ENCODE measurements at places on chromosomes 3 and 15.

- no peak for DNase-seq
Observed at GRCh38 chr15:58748040-58748851, 1.3 kb downstream of the ADAM10 start.

DNA sequence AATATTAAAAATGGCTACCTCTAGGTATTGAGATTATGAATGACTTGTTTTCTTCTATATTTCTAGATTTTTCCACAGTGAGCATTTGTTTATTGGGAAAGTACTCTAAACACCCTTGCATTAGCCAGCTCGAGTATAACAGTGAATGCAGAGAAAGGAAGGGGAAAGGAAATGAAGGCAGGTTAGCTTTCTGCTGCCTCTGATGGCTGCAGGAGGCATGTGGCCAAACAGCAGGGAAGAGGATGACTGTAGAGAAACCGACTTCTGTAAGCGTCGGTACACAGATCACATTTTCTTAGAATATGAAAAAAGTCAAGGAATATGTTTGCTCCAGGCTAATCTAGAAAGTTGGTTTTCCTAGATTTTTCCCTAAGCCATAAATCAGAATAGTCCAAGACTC lies 19.8 kb downstream of the GNB5 start:
- DNase-seq: no peak

DNA sequence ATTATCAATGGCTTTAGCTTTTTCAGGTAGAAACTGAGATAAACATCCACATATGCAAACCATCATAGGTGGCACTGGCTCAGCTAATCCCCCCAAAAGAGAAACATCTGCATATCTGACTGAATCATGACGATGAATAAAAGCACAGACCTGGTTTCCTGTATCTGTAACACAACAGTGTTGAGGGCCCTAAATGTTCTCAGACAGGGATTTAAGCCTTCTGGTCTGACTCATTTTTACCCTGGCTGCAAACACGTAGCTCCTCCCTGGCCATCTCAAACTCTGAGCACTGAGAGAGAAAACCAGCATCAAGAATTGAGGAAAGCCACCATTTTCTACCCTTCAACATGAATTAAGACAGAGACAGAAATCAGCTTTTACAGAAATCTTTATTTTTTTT lies 35.2 kb downstream of the GLB1 start:
- peak; percentile 49 for DNase-seq

- no peak for DNase-seq
Observed at GRCh38 chr3:159828542-159828943, 160.1 kb upstream of the IL12A start.

- no peak for DNase-seq
Observed at GRCh38 chr15:92343924-92344643, 49.6 kb upstream of the ST8SIA2 start.

DNA sequence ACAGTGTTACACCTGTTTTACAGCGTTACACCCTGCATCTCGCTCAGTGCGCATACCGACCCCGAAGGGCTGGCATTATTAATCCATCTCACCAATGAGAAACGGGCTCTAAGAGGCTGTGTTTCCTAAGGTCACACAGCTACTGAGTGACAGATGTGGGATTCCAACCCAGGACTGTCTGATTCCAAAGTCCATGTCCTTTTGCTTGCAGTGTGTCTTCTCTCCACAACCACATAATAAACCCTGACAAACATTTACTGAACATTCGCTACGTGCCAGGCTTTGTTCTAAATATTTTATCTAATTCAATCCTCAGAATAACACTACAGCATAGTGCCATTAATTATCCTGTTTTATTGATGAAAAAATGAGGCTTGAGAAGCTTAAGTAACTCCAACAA lies 79.1 kb downstream of the RAB11A start:
- no peak for DNase-seq

DNA sequence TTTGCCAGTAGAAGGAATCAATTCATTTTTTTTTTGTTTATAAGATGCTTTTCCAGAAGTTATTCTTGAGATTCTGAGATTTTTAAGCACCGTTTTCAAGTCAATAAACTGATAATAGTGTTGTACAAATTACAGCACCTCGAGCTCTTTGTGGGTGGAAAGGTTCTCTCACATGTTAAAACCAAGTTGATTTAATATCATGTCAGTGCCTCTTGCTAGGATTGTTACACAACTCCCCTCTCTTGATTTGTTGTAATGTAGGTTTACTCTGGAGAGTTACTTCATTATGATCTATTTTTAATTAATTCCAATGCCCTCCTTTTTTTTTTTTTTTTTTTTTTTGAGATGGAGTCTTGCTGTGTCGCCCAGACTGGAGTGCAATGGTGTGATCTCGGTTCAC lies 25.8 kb upstream of the UBXN7 start:
- DNase-seq: no peak

GRCh38 chr3:112804021-112804420 lies 42.6 kb downstream of the CD200R1L start:
- no peak for DNase-seq

- DNase-seq: peak; percentile 54
Observed at GRCh38 chr15:41917767-41918430, 24.0 kb upstream of the SPTBN5 start.

DNA sequence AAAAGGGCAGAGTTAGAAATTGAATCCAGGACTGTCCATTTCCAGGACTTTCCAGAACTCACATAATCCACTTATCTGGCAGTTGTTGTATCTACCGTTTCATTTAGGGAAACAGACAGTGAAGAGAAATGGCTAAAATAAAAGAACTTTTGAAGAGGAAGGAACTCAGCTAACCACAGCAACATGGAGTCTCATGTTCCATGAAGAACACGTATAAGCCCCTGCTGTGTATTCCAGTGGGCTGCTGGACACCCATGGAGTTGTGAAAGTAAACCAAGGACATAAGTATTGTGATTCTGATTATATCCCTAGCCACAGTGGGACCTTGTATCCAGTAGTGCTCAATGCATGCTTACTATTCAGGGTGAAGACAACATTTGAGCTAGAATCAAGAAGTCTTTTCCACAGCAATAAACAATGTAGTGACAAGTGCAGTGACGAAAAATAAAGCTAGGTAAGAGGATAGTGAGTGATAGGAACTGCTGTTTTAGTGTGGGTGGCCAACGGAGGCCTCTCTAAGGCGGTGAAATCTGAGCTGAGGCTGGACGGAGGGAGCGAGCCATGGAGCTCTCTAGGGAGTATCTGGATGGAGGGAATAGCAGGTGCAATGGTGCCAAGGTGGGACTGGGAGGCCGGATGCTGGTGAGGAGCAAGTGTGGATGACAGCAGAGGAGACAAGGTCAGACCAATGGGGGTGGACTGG lies 26.8 kb upstream of the TRH start:
- DNase-seq: no peak

GRCh38 chr3:109687626-109688025 lies 350.3 kb upstream of the DPPA4 start:
- DNase-seq: no peak

DNA sequence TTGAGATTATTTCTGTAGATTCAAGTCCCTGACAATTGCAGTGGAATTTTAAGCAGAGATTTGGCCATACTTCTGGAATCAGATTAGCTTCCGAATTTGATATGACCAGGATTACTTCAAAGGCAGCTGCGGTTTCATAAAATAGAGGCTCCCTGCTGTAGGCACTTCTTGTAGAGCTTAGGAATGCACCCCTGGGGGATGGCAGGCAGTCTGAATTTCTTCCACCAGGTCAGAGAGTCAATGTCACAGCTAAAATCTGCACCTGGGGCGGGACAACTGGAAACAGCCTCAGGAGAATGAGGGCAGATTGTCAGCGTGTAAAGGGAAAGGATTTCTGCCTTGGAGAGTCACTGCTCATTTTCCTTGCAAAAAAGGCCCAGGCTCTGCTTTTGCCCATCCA lies 182.6 kb downstream of the ARRDC4 start:
- no peak for DNase-seq

GRCh38 chr15:89428246-89428645 lies 68.1 kb downstream of the RHCG start:
- DNase-seq: no peak

- DNase-seq: no peak
Observed at GRCh38 chr15:58038426-58039078, 27.0 kb downstream of the ALDH1A2 start.

DNA sequence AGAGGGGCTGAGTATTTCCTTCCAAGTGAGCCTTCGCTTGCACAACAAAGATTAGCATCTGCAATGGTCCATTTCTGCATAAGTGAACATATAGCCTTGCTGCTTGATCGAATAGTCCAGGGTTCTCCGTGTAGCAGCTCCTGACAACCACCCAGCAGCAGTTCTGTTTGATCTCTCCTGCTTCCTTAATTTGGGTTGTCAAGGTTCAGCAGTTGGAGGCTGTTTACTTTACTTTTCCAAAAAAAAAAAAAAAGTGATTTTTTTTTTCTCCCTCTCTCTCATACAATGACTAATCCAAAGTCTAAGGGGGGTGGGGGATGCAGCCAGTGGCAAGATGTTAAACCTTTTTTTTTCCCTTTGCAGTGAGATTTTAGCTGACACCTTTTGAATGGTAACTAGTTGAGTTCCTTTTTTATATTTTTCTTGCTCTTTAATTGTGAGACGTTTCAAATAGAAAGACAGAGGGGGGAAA lies 3.6 kb downstream of the FOXP1 start:
- DNase-seq: no peak

GRCh38 chr3:173762501-173762900 lies 365.0 kb downstream of the NLGN1 start:
- no peak for DNase-seq

GRCh38 chr15:61501815-61502389 lies 272.8 kb upstream of the RORA start:
- no peak for DNase-seq

DNA sequence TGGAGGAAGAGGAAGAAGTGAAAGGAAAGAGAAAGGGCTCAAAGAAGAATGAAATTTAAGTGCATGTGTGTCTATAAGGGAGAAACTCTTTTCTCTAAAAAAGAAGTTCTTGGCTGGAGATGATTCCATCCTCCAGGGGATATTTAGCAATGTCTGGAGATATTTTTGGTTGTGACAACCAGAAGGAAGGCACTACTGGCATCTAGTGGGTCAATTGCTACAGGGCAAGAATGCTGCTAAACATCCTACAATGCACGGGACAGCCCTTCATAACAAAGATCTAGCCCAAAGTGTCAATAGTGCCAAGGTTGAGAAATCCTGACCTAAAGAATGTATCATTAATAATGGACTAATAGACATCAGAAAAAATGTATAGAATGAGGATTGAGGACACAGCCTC lies 57.4 kb upstream of the ST3GAL6 start:
- no peak for DNase-seq

DNA sequence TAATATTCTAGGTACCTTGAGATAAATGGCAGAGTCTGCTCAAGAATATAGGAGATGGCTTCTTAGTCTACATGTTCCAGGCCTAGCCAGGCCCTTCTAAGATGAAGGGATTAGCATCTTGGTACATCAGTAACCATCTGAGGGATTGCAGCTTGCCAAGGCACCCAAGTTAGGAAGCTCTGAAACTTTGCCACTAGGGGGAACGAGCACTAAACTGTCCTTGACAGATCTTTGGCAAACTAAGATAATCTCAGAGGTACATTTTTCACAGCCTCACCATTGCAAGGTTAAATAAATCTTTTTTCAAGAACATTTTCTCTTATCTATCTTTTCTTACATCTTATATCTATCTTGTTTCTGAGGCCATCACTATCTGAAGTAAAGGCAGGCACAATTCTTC lies 351.2 kb downstream of the RAP2B start:
- DNase-seq: no peak

- no peak for DNase-seq
Observed at GRCh38 chr3:69753179-69753775, 14.0 kb downstream of the MITF start.

DNA sequence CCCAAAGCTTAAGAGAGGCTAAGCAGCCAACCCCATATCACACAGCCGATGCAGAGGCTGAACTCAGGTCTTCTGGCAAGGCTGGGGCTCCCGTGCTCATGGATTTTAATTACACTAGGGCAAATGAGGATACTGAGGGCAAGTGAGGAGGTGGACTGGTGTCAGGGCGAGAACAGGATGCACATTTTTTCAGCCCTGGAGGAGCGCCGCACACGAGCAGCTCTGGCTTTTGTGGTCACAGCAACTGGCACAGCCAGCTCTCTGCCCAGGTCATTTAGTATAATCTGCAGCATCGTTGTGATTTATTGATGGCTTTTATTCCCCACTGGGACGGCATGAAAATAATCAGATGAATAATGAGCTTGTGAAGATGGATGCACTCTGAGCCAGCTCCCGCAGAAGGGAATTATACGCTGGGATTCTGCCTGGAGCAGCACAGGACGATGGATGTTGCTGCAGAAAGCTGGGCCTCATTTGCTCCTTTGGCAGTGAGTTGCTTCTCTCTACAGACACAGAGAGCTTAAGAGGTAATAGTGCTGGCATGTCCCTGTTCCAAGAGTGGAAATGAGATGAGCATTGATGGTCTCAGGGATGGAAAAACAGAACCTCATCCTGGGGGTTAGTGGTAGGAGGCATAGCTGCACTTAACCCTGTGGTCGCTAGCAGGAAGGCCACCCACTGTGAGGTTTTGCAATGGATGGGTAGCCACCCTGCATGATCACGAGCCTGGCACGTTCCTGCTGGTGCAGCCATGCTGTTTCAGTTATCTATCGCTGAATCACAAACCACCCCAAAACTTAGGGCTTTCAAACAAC lies 135.4 kb downstream of the UACA start:
- DNase-seq: no peak

- peak; percentile 72 for DNase-seq
Observed at GRCh38 chr15:55897560-55898336, 95.7 kb downstream of the NEDD4 start.

- DNase-seq: no peak
Observed at GRCh38 chr3:104578558-104578957, 788.2 kb upstream of the ALCAM start.

DNA sequence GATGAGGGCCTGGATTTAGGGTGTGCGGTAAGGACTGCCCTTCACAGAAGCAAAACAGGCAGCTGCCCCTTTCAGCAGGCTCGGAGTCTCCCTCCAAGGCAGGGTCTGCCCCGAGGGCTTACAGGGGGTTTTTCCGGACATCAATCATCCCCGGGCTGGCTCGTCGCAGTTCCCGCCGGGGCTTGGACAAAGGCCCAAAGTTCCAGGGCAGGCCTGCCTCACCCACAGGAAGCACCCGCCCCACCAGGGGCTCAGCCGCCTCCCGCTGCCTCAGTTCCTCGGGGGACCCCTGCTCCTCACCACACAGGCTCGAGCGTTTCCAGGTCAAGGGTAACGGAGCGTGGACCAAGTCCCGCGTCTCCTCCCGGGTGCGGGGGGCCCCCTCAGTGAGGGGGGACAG lies 27.0 kb downstream of the KIF7 start:
- DNase-seq: no peak

- DNase-seq: no peak
Observed at GRCh38 chr15:81133782-81134461, at the start of gene CFAP161. Gene CFAP161, plus strand, starts transcription at chr15:81134270. Its CDS starts 60 bp downstream, at chr15:81134330.

DNA sequence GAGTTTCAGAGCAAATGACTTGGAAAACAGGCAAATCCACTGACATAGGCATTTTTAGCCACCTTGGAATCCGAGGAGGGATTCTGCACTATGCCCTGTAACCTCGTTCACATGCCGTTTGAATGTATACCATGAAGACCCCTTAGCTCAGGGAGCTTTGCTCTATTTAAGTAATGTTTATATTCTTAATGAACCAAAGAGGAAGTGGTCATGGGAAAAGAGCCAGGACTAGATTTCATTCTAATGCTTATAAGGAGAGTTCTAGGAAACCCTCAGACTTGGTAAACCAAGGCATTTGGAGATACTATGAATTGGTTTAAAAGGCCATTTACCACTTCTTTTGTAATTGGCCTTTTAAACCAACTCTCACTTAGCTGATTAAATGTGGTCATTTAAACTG lies 178.9 kb downstream of the IGF1R start:
- DNase-seq: no peak

GRCh38 chr3:55486101-55486856 lies 827 bp downstream of the WNT5A start:
- DNase-seq: no peak

All from HS-5 (cell line).